ENCODE measurements at places on chromosomes 12 and 14.

GRCh38 chr12:75756771-75757170, 245.4 kb upstream of the KRR1 start:
- DNase-seq: no peak

- no peak for DNase-seq
Measured at GRCh38 chr14:72619111-72619571, 274.8 kb downstream of the DPF3 start.

- no peak for DNase-seq
Measured at GRCh38 chr14:91327250-91327595, 82.7 kb upstream of the GPR68 start.

DNA sequence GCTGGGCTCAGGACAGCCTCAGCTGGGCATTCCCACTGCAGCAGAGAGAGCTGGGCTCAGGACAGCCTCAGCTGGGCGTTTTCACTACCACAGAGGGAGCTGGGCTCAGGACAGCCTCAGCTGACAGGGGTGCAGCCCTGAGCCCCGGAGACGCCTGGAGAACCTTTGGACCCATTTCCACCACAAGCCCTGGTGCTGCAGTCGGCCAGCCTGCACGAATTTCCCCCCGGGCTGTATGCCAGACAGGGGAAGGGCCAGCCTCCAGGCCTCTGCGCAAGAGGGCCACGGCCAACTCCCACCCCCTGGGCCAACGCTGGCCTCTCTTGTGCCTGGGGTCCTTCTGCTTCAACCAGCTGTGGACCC, 2.6 kb upstream of the C14orf180 start:
- no peak for DNase-seq

DNA sequence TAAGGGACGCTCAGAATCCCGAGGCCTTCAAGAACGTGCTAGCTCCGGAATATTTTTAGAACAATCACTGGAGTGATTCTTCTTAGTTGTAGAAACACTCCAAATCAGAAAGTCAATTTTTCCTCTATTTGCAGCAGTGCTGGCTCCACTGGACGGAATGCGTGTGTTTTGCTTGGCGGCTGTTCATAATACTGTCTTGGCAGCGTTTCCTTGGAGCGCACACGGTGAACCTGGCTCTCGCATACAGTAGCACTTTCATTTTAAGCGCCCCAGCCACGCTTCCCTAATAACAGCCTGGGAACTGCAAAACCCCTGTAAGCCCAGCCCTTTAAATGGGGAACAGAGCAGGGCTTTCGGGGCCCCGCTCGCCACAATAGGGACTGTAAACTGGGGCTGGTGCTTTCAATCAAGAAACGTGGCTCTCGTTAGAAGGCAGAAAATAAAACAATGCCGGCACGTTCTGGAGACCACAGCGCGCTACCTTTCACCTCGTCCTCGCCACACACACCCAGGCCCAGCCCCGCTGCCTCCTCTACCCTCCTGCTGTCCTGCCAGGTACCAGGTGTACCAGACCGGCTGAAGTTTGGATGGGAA, 79.9 kb downstream of the BCL11B start:
- peak; percentile 68 for DNase-seq

DNA sequence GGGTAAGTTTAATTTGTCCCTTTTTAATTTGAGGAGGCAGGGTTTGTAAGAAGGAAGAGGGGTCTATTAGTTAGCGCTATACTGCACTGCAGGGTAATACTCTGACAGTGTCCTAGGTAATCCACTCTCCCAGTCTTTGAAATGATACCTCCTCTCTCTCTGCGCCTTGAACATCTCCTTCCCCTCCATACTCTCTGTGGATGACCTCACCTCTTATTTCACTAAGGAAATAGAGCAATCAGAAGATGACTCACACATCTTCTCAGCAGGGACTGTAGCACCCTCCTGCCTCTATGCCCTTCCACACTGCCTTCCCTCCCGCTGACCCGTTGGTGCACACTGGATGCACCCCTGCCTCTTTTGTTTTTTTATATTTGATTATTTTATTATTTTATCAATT, 94.2 kb downstream of the GRIP1 start:
- no peak for DNase-seq

DNA sequence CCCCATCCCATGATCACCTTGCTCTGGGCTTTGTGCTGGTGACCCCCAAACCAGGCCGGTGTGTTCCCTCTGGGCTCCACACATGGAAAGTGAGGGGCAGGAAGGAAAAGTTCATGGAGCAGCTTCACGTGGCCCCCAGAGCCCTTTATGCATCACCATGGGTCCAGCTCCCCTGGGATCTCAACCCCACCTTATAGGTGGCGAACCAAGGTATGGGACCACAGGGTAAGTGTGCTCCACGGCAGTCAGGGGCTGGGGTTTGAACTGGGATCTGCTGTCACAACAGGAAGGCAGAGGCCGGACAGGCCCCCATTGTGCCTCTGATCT, 7.4 kb upstream of the BEGAIN start:
- no peak for DNase-seq

DNA sequence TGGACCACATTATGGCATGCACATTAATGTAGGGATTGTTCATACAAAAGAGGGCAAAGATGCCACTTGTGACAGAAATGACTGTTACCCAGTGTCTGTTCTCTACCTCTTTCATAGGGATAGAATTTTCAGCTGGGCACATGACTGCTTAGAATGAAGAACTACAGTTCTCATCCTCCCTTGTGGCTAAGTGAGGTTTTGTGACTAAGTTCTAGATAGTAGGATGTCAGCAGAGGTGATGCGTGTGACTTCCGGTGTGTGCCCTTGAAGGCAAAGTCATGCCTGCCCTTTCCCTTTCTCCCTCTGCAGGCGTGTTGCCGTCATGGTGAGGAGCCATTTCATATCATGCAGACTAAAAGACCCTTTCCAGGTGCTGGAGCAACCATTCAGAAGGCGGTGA, 99.3 kb downstream of the CACNA1C start:
- DNase-seq: no peak

- no peak for DNase-seq
Measured at GRCh38 chr12:71730936-71731335, 23.7 kb upstream of the RAB21 start.

DNA sequence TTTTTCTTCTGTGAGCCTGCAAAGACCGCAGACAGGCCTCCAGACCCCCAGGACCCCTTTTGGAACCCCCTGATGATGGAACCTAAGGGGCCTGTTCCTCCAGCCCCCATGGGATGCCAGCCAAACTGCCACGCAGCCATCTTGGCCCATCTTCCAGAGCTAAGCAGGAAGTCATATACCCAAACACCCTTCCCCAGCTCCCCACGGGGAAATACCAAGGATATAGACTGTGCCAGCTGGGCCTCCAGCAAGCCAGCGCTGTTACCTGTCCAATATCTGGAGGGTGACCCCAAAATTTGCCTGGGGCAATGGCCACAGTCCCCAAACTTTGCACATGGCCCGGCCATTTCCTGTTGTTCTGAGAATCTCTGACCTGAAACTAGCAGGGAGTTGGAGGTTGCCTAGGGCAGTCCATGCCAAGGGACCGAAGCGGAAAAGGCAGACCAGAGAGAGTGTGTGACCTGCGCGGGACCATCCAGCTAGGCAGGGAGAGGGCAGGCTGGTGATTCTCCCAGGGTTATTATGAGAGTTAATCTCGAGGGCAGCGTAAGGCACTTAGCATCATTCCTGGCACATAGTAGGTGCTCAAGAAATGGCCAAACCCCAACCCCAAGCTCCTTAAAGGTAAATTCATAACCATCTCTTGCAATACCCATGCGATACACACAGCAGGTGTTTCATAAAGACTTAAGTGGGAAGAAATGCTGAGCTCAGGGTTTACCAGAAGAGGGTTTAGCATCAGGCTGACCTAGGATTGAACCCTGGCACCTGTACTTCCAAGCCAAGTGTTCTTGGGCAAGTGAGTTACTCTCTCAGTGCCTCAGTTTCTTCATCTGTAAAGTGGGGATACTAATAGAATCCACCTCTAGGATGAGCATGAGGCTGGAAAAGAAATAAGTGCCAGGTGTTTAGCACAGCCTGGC, 2.6 kb upstream of the RASAL1 start:
- no peak for DNase-seq

Measured in C1 segment of cervical spinal cord (tissue), 14 donors.